ENCODE measurements at places on chromosomes 16 and 17.

DNA sequence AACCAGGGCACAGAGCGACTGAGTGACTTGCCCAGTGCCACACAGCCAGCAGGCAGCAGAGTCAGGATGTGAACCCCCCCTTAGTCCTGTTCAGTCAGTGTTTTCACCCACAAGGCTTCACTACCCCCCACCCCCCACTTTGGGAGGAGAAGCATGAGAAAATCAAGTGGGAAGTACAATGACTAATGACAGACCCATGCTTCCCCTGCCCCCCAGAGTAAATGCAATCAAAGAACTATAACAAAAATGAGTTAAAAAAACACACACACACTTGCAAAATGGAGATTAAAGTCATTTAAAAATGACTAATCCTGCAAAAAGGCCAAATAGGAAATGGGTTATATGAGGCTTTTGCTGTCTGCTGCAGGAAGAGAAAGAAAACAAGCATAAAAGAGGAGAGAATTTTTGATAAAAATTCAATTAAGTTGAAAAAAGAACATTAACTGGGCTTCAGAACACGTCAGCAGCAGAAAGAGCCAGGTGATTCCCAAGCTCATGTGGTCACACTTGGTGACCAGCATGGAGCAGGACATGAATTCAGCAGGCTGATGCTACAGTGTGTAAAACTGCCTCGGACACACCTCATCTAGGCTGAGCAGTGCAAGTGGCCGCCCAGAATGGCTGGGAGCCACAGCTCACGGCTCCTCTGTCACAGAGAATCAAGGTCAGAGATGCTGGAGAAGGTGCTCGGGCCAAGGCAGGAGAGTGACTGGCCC is 212.3 kb downstream of the ZNF423 start:
- no peak for DNase-seq

DNA sequence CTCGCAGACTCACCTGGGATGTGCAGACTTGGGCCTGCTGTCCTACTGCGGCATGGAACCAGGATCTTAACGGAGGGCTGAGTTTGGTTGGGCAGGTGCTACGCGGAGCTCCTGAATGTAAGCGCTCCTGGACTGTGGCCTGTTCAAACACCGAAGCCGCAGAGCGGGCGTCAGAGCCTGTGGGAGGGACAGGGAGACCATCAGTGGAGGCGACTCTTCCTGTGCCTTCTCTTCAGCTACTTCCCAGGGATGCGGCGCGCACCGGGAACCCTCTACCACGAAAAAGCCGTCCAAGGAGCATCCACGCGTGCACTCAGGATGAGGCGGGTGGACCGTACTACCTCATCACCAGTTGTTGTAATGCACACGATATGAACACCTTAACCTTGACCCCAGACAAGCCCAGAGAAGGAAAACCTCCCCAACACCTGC is 2.0 kb downstream of the USP36 start:
- no peak for DNase-seq

GRCh38 chr16:10638101-10638500 is 56.6 kb downstream of the TEKT5 start:
- DNase-seq = no peak

- DNase-seq = no peak
These were observed 39.1 kb downstream of the SPOP start for GRCh38 chr17:49638818-49639217.

Measured in activated gamma-delta T cell treated with anti-CD3 and anti-CD28 coated beads, Interleukin-2, amount 50 U/mL, for 16 hours (primary cell).